Ascending aorta (tissue), 2 donors: ENCODE measurements at places on chromosomes 7 and 10.
A peak's percentile ranks its signal among the peaks of the same experiment; 100 is the strongest.

- DNase-seq, result no peak
Observed at GRCh38 chr7:17194656-17195055, 103.8 kb upstream of the AHR start.

DNA sequence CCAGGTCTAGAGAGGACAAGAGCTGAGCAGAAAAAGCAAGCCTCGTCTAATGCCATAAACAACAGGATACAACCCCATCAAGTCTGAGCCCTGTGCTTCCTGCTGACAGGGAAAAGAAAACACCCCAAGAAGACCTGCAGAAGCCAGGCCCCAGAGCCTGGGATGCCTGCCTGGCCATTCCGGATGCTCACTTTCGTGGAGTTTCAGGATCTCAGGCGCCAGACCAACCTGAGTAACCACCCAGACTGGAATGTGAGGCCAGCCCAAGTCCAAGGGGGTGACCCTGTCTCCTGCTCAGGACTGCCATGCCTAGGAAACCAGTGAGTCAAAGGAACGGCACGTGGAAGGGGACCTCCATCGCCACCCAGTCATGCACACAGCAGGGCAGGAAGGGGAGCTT is 74.3 kb downstream of the PLXNA4 start:
- no peak for DNase-seq

DNA sequence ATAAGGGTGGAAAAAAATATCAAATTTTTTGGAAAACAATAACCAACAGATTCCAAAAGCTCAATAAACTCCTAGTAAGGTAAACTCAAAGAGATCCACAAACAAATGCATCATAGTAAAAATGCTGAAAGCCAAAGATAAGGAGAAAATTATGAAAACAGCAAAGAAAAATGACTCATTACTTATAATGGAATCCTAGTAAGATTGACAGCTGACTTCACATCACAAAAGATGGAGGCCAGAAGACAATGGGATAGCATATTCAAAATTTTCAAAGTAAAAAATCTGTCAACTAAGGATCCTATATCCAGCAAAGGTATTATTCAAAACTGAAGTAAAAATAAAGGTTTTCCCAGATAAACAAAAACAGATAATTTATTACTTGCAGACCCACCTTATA is 183.4 kb upstream of the VIPR2 start:
- no peak for DNase-seq

DNA sequence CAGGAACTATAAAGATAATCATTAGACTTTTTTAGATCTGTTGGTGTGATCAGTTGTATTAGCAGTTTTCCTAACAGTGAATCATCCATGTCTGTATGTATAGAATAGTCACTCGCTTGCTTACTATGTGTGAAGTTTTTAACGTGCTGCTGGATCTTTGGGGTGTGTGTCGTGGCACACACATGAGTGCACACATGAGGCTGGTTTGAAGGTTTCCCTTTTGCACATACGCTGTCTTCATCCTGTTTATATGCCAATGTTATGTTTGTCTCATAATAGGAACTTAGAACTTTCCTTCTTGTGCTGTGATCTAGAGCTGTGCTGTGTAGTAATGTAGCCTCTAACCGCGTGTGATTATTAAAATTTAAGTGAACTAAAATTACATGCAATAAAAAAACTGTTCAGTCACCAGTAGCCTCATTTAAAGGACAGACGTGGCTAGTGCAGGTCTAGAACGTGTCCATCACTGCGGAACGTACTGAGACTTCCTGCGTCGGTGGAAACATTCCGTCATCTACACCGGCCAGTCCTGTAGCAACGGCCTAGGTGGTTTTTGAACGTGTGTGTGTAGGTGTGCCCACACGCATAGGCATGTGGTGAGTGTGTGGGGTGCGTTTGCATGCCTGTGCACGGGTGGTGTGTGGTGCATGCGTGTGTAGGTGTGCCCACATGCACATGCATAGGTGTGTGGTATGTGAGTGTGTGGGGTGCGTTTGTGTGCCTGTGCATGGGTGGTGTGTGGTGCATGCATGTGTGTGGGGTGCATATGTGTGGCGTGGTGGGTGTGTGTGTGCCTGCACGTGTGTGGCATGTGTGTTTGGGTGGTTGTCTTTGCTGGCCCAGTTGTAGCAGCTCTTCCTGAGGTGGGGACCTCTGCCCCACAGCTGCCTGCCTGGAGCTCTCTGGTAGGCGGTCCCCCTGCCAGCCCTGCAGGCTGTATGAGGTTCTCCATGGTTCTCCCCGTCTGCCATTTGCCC is 56.6 kb downstream of the INPP5A start:
- DNase-seq, result no peak

GRCh38 chr10:87095236-87095945 is 385 bp downstream of the SHLD2 start:
- DNase-seq, result peak; percentile 50

DNA sequence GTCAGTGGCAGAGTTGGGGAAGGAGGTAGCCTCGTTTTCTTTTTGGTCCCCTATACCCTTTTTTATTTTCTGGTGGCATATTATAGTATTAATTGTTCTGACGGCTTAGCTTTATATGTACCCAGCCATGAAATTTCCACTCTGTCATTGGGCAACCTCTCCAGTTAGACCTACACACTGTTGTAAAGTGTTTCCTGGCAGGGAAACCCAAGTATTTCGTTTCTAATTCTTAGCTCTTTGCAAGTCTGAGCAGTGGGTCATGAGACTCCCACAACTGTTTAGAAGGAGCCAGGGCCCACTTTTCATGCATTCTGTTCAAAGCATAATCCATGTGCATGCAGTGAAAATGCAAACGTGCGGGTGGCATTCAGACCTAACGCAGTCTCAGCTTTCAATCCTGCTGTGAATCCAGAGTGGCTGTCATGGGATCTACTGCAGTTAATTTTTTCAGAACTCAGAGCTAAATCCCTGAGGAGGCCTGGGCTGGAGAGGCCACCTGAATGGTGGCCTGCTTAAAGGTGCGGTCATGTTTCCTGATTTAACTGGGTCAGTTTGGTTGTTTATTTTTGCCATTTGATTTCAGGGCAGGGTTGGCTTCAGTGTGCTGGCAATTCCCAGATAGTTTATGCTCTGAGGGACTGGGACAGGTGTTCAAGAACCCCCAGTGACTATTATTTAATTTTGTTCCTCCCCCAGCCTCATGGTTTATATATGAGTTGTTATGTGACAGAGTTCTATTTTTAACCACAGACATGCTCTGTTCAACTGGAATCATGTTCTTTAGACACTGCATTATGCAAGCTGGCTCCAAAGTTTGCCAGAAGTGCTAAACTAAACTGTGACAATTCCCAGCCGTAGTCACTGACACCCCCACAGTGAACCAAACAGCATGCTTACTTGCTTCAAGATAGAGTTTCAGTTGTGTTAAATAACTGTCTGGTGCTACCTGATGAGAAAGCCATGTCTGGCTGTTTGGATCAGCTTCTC is 27.4 kb upstream of the SYPL1 start:
- DNase-seq, result no peak

DNA sequence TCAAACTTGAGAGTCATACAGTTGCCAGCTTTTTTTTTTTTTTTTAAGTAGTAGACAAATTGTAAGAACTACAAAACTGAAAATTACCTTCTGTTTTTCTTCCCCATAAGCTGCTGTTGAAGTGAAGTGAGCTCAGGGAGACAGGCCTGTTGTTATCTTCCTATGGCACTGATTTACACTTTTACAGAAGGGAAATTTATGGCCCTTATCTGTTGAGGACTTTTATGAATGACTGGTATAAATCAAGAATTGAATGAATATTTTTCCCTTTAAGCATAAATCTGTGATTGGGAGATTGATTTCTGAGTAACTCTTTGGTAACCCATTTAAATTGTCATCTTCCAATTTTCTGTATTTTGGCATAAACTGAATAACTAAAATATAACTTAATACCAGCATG is 124.0 kb downstream of the SDK1 start:
- DNase-seq, result no peak
